ENCODE measurements at places on chromosomes 5 and 9. TPM values are rescaled to one million over a fixed set of nuclear protein-coding genes. Genes with fewer than 3 reads are reported as not detected.

Gene TTC23L
- 3.5 TPM for total RNA-seq

Gene MSMP
- total RNA-seq, result not detected

Gene ERP44
- total RNA-seq, result 18.7 TPM

Gene PCDHGB1
- 11.9 TPM for total RNA-seq

Gene SPINK6
- not detected for total RNA-seq

Gene SHOC1
- total RNA-seq, result not detected

All from dorsolateral prefrontal cortex (tissue), 122 donors.